ENCODE measurements at places on chromosomes 5 and 9.
A peak's percentile ranks its signal among the peaks of the same experiment; 100 is the strongest.

GRCh38 chr9:125409637-125410521 lies 148.3 kb downstream of the GAPVD1 start:
- DNase-seq = peak; percentile 69

- no peak for DNase-seq
These were observed 11.0 kb downstream of the ABLIM3 start for GRCh38 chr5:149152317-149152746.

DNA sequence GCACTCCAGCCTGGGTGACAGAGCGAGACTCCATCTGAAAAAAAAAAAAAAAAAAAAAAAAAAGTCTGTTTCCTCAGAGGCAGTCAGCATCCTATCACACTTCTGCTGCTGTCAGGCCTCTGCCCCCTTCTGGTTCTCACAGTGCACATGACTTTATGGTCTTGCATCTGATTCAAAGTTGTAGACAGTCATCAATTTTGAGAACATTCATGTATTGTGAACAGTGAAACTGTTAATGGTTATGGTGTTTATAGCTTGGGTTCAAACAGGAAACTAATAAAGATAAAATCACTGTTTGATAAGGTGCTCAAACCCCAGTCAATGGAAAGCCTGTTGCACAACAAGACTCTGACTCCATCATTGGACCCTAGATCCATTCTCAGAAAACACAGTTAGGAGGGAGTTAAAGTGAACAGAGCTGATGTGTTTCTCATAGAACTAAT lies 61.4 kb downstream of the FOXD1 start:
- no peak for DNase-seq

DNA sequence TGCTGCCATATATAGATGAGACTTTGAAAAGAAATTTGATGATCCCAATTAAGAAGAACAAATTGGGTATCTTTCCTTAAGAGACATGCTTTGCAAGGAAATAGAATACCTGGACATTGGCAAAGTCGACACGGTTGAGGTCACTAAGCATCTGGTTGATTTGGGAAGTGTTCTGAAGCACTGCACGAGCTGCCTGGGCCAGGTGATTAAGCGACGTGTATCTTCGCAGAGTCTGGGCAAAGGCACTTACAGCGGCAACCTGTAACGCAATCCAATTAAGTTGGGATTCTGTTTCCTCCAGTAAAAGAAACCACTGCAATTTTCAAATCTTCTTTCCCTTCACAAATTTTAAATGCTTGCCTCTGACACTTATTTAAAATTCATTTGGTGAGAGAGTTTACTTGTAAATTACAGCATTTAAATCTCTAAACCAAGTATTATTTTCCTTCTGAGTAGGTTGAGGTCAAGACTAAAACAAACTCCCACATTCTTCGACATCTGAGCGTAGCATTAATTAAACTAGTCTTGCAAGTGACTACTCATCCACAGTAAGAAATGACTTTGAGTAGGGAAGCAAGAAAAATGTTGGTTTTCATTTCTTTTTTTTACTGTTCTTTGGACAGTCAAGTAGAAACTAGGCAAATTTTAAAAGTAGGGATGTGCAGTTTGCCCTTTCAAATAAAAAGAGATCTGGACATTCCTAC lies 262.8 kb downstream of the RFX3 start:
- no peak for DNase-seq

DNA sequence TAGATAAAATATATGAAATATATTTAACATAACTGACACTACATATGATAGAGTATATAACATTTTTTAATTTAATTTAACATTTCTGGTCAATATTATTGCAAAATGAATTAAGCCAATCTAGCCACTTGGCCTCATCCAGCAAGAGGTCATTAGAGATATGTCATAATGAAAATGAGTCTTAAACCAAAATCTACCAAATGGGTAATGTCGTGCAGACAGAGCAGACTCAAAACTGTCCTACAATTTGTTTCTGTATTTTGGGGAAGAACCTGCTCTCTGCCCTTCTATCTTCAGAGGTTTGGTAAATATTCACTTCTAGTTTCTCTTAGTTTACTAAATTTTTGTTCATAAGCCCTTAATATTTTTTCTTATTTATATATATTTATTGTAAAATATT lies 61.4 kb downstream of the ARHGEF28 start:
- DNase-seq = no peak

DNA sequence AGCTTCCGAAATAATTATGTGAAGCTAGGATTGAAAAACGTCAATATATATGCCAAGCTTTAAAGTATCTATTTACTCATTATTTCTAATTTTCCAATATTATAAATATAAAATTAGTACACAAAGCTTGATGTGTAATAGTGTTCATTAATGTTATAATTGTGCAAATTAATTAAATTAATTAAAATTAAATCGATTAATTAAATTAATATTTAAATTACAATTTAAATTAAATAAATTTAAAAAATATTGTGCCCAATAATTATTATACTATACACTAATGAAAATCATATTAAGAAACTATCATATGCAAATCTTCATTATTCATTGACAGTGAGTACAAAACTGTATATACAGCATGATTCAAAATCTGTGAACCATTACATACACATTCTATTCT lies 409.8 kb downstream of the FAM170A start:
- no peak for DNase-seq

DNA sequence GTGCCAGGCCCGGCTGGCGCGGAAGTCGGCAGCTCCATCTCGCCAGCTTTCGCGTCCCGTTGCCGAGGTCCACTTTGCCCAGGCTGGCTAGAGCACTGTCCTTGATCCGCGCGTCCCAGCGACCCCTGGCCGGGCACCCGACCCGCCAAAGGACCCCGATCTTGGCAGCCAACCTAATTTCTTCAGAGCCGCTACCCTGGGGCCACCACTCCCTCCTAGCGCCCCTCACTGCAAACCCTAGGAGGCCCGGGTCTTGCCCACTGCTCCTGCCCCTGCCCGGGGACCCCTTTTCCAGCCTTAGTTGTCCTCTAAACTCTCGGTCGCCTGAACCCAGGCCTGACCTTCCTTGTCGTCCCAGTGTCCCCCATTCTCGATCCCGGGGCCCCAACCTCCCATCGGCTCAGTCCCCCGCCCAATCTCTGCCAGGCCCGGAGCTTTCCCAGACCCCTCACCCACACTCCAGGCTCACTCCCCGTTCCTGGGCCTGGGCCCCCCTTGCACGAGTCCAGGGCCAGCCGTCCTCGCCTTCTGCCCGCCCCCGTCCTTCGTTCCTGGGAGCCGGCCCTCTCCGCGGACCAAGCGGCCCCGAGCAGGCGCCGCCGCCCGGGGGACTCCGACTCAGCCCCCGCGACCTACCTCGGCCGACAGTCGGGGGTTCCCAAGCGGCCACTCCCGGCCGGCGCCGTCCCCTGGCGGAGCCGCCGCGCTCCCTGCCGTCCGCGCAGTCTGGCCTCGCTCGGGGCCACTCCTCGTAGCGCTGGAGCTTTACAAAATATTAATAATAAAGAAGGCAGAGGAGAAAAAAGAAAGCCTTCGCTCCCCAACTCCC lies 701 bp upstream of the LMX1B start:
- peak; percentile 26 for DNase-seq

GRCh38 chr5:149317281-149318048 lies 27.8 kb upstream of the GRPEL2 start:
- DNase-seq = peak; percentile 52

GRCh38 chr5:143031781-143032580 lies 261.8 kb downstream of the ARHGAP26 start:
- DNase-seq = no peak

DNA sequence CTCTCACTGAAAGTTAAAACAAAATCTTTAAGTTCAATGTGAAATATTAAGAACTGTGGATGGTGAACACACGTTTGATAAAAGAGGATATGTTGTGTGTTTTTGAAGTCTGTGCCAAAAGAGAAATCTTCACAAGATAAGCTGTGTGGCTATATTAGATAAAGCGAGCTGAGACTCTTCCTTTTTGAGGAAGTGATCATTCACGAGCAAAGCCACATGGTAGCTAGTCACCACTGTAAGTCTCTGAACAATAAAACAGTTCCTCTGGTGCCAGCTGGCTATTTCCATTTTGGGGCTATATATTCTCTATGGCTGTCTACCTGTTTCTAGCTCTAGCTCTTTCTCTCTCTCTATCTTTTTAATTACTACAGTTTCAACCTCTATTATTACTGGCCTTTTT lies 1849.2 kb upstream of the C9orf72 start:
- DNase-seq = no peak

GRCh38 chr9:81626511-81626910 lies 62.8 kb downstream of the TLE1 start:
- no peak for DNase-seq

- DNase-seq = no peak
These were observed 29.2 kb downstream of the LHX3 start for GRCh38 chr9:136175616-136176197.

DNA sequence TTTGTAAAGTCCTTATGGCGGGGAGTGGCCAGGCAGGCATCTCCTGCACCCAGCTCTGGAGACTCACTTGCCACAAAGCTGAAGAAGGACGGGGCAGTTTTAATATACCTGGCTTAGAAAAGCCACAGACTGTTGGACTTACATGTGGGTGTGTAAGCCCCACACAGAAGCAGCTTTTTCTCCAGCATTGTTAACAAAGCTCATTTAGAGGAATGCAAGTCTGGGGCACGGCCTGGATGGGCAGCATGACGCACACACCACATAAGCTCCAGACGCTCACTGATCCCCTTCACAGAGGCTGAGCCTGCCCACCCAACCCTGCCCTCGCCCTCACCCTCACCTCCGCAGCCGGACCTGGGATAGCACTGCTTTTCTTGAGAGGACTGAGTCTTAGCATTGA lies 58.0 kb upstream of the PDE8B start:
- DNase-seq = no peak

DNA sequence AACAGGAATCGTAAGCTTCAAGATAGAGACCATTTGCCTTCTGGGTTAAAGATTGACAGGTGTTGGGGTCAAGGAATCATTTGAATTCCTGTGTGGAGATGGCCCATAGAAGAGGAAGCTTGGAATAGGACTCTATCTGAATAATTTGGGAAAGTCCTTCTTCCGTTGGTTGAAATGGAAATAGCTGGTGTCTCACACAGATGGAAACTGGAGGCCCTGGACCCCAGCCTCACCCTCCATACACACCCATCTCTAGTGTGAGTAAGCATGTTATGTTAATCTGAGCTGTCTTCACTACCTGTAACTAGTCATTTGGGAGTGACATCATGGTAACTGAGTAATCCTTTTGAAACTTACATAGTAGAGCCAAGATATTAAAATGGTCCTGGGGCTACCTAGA lies 184.4 kb downstream of the CD180 start:
- no peak for DNase-seq

- peak; percentile 4 for DNase-seq
These were observed 110.1 kb downstream of the WNK2 start for GRCh38 chr9:93294011-93294410.

- peak; percentile 66 for DNase-seq
These were observed 452.0 kb upstream of the ZNF608 start for GRCh38 chr5:125198270-125198974.

DNA sequence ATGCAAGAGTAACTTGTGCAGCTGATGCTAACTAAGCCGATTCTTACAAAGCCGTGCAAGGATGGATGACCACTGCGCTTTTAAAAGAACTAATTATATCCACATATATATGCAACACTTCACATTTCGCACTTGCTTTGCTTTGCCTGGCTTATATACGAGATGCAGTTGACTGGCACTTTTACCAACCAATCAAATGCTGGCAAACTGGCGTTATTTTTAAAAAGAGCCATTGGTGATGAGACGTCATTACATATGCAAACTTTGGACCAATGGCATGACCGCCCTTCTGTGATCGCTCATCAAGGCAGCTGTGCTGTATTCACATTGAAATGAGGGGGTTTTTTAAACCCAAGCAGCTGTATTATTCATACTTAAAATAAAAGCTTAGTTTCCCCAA lies 1147.7 kb upstream of the WWC1 start:
- DNase-seq = no peak

- DNase-seq = no peak
These were observed 9.5 kb downstream of the MTRR start for GRCh38 chr5:7878381-7878873.

DNA sequence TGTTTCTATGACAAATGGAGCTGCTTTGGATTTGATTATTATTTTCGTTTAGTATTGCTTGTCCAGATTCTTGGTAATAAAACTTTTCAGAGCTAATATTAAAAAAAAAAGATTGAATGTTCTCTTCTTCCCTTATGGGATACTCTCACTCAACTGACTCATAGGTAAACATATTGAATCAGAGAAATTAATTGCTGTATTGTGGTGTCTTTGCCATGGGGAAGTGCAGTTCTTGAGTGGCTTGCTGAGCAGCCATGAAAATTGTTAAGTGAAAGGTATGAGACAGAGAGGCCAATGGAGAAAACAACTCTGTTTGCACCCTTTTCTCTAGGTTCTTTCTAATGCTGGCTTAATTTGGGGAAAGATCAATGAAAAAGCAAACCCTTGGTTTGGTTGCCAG lies 149.9 kb upstream of the HMHB1 start:
- DNase-seq = no peak

GRCh38 chr5:72379936-72380335 lies 59.8 kb downstream of the PTCD2 start:
- DNase-seq = no peak

DNA sequence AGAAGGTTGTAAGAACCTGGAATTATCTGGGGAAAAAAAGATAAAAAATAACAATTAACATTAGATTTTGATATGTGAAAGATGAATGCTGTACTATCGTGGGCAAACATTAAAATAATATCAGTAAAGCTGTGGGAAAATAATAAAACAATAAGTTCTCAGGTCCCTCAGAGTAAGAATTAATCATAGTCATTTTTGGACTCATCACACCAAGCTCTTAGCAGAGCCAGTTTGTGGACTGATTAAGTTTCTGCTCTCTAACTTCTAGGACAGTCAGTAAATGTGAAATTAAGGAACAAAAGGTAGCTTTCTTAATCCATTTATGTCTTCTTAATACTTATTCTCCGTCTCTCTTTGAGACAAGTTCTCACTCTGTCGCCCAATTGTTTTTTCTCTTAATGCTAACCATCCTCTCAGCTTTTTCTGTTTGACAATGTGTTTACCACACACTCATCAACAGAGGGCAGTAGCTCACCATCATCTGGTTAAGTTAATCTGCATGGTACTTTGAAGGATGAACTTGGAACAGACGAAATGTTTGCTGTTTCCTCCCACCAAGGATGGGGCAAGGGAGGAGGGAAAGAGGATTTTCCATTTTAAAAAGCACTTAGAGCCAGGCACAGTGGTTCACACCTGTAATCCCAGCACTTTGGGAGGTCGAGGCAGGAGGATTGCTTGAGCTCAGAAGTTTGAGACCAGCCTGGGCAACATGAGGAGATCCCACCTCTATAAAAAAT lies 5.3 kb upstream of the ACO1 start:
- DNase-seq = peak; percentile 63

- no peak for DNase-seq
These were observed 25.9 kb downstream of the BRINP1 start for GRCh38 chr9:119343059-119343990.
